ENCODE measurements at places on chromosomes 3 and 15.

GRCh38 chr15:81419332-81419943 lies 45.4 kb upstream of the TMC3 start:
- no peak for DNase-seq

- no peak for DNase-seq
These were observed 634.0 kb downstream of the OTOL1 start for GRCh38 chr3:162130582-162130981.

DNA sequence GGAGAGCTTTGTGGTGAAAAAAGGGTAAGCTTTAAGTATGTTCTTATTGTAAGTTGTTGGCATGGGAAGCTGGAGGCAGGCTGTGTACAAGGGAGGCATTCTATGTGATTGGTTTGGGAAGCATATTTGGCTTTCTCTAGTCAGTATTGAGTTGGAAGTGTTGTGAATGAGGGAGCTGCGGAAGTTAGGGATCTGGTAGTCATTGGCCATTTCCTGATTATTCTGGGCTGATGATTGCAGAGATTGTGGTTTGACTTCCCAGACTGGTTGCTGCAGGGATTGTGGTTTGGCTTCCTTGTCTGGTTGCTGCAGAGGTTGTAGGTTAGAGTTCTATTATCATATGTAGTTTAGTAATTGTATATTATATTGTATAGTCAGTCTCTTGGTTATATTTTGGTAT lies 21.0 kb downstream of the STXBP5L start:
- DNase-seq: no peak

- DNase-seq: no peak
These were observed 50.0 kb upstream of the TSC22D2 start for GRCh38 chr3:150357923-150358607.

GRCh38 chr3:116441652-116442051 lies 3.6 kb downstream of the LSAMP start:
- no peak for DNase-seq

DNA sequence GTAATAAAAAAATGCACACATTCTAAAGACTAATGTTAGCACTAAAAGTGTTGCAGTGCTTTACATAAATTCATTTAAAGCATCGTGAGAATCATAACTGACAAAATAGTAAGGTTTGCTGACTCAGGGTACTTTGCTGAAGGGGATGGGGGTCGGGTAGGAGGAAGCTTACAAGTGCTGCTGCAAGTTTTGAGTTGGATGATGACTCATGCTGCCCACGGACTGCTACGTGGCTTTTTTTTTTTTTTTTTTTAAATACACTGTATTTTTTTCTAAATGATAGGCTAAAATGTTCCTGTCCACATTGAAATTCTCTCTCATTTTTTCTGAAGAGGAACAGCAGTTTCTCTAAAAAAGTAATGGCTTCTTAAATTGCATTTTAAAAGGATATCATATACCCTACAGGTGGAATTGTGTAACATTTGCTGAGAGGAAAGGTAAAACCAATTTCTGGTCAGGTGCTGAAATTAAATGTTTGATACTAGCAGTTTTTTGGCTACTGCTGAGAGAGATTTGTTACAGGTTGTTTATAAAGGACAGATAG lies 2.2 kb downstream of the MAPK6 start:
- peak; percentile 92 for DNase-seq

DNA sequence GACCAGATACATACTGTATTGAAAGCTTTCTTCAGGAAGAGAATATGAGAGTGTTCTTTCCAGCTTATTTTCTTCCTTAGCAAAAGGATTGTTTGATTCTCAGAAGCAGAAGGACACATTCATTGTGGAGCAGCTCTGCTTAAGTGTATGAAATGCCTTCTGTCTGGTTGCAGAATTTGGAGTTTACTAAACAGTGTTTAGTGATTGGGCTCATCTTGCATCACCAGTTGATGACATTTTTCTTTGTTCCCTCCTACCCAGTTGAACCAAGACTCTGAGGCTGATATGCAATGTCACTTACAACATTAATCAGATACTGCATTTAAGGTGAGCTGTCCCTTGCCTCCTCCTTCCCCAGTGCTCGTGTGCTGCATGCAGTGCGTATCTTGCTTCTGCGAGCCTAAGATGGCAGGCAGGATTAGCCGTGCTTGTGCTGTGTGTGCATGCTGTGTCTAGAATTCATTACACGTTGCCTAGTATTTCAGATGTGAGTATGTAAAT lies 18.4 kb downstream of the ZBTB38 start:
- DNase-seq: no peak

GRCh38 chr15:81155375-81156218 lies 21.5 kb downstream of the CFAP161 start:
- DNase-seq: no peak

DNA sequence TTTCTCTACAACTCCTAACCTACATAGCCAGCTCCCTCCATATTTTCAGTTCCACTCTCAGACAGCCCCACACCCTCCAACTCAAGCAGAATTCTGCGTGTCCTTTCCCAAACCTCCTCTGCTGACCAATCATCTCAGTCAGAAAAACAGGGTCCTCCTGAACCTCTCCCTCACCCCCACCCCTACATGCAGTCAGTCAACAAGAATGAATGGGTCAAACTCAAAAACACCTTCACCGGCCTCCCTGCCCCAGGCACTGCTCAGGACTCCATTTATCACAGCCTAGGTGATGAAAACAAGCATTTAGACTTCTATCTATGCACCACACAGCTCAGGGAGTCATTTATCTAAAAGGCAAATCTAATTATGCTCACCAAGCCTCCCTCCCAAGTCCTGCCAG lies 32.4 kb downstream of the MYL3 start:
- no peak for DNase-seq

DNA sequence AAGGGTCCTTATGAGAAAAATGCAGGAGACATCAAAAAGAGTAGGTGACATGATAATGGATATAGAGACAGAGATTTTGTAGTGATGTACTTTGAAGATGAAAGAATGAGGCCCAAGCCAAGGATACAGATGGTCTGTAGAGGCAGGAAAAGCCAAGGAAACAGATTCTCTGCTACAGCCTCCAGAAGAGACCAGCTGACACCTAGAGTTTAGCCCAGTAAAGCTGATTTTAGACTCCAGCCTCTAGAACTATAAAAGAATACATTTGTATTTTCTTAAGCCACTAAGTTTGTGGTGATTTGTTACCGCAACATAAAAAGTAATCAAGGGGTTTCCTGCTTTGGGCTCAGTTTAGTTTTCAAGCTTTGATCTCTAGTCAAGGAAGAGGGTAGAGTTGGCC lies 64.8 kb downstream of the STRIT1 start:
- DNase-seq: no peak

DNA sequence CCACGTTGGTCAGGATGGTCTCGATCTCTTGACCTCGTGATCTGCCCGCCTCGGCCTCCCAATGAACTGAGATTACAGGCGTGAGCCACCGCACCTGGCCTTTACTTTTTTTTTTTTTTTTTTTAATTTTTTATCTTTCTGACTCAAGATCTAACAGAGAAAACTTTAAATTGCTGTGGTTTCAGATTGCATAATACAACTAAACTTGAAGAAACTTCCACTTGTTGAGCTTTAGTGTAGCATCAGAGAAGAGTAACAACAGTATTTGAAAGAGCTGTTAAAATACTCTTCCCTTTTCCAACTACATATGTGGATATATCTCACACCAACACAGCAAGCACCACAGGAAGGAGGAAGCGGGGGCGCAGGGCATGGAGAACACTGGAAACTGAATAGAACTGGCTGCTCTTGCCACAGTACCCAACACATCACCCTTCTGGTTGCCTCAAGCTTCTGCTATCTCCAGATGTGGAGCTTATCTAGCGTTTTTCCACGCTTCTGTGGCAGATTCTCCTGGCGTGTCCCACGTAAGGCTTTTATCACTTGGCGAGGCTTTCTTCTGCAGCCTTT lies 45.4 kb downstream of the MAP6D1 start:
- no peak for DNase-seq

GRCh38 chr15:94480289-94480834 lies 249.0 kb downstream of the MCTP2 start:
- DNase-seq: no peak

DNA sequence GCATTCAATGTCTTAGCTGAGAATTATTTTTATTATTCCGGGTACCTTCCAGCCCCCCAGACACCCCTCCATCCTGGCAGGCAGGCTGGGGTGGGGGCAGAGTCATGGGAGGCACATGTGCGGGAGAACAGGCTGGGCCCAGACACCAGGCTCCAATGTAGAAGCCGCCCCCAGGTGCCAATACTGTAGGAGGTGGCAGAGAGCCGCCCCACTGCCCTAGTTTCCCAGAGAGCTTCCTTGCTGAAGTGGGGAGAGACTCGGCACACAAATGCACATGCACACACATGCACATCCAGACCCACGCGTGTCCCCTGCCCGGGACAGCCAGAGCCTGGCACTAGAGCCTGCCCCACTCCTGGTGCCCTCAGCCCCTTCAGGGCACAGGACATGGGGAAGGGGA lies 98.4 kb upstream of the LINGO1 start:
- DNase-seq: no peak

- no peak for DNase-seq
These were observed 55.0 kb downstream of the RORA start for GRCh38 chr15:61173899-61174689.

DNA sequence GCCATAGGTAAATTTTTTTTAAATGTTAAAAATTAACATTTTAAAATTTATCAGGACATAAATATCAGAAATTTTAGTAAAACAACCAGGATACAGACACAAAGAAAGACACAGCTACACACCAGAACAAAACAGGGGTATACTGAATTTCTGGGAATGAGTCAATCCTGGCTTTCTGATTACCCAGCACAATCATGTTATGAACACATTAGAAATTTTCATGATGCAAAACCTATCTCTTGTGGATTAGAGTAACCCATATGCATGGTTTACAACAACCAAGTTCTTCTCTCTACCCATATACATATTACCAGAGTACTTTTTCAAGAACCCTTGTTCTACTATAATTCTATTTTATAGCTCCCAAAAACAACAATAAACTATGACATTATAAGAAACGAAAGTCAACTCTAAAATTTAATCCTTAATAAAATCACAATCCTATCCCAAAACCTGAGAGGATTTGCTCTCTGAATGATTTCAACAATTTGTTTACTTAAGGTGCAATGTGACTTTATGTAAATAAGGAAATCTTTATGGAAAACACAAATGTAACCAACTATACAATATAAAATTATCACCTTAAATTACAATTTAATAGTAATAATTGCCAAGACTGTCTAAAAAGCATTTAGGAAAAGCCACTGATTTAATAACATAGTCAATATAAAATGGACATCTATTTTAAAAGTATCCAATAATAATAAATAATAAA lies 184.5 kb downstream of the TBC1D5 start:
- no peak for DNase-seq

DNA sequence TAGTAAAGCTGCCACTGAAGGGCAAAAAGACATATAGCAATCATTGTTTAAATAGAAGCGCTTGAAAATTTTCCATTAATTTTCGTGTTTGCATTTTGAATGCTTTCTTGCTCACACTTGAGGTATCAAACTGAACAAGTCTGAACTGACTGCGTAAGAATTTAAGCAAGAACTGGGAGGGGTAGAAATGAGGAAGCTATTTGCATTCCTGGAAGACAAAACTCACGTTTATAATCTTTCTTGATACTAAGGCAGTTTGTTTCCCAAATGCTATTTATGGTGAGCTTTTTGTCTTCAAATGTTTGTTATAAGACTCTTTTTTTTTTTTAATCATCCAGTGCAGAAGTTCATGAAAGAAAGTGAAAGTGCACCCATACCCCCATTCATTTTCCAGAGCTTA lies 499.8 kb upstream of the TPRG1 start:
- no peak for DNase-seq

GRCh38 chr3:150372722-150373121 lies 35.4 kb upstream of the TSC22D2 start:
- DNase-seq: no peak

DNA sequence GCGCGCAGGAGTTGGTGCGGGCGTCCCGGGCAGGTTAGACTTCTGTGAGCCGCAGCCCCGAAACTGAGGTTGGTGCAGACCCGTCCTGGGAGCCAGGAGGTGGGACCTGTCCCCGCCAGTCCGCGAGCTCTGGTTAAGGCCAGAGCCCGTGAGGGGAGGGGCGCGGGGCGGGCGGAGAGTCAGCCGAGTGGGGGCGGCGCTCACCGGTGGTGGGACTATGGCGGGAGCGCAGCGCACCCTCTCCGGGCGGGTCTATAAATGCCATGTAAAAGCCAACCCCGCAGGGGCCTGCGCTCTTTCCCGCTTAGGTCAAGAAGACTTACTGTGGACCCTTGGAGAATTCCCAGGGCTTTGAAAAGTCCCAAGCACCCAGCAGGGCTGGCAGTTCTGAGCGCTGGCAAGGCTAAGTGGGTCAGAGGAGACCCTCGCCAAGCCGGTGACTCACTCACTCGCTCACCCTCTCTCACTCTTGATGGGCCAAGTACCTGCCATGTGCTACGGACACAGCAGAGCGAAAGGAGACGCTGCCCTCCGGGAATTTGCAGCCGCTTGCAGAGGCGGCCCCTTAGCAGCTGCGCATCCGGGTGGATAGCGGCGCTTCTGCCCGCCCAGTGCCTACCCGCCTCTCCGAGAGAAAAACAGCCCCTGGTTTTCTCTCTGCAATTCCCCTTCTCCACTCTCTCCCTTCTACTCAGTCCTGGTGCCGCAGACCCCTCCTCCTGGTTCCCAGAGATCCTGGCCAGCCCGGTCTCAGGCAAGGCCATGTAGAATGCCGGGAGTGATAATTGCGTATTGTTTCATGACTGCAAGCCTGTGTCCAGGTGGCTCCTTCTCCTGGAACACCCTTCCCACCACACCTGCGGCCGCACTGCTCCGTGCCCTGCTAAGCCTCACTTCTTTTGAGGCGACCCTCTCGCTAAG lies at the start of gene ALDH1L1:
ALDH1L1 (minus strand) TSS at position 110 of the 921 bp plus-strand sequence. CDS start 19,607 bp downstream, outside the sequence.
- peak; percentile 70 for DNase-seq

DNA sequence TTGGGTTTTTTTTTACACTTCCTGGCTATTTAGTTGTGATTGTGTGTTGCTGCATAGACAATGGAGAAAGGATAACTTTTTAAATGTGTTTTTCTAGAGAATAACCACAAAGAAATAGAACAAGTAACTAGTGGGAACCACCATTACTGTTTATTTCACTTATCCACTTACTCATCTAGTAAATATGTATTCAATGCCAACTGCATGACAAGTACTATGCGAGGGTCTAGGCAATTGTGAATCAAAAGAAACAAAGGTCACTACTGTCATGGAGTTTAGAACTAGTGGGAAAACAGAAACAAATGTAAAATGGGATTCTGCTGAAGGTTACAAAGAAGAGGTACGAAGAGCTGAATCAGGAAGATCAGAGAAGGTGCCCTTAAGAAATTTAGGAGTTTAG lies 600.9 kb upstream of the ROBO2 start:
- no peak for DNase-seq
